ENCODE measurements at places on chromosomes 12 and 14.

DNA sequence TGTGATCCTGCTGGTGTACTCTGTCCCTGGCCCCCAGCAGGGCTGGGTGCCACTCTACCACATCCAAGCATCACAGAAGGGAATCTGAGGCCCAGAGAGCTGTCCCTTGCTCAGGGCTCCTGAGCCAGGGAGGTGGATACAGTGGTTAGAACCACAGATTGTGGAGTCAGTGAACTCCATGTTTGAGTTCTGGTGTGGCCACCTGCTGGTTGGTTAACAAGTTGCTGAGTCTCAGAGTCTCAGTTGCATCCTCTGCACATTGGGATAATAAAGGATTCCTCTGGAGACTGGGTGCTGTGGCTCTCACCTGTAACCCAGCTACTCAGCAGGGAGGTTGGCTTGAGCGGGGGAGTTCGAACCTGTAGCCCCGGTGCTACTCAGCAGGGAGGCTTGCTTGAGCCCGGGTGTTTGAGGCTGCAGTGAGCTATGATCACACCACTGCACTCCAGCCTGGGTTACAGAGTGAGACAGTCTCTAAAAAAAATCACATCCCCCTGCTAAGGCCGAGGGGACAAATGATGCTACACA is 39.4 kb downstream of the MVK start:
- DNase-seq: peak; percentile 5

GRCh38 chr14:87878959-87879358 is 114.0 kb downstream of the GALC start:
- DNase-seq: no peak

GRCh38 chr14:37816743-37817295 is 221.4 kb downstream of the TTC6 start:
- DNase-seq: no peak

DNA sequence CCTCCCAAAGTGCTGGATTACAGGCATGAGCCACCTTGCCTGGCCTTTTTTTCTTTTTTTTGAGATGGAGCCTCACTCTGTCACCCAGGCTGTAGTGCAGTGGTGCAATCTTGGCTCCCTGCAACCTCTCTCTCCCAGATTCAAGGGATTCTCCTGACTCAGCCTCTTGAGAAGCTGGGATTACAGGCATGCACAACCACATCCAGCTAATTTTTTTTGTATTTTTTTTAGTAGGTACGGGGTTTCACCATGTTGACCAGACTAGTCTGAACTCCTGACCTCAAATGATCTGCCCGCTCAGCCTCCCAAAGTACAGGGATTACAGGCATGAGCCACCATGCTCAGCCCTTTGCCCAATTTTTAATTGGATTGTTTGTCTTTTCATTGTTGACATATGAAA is 58.0 kb downstream of the SINHCAF start:
- DNase-seq: no peak

DNA sequence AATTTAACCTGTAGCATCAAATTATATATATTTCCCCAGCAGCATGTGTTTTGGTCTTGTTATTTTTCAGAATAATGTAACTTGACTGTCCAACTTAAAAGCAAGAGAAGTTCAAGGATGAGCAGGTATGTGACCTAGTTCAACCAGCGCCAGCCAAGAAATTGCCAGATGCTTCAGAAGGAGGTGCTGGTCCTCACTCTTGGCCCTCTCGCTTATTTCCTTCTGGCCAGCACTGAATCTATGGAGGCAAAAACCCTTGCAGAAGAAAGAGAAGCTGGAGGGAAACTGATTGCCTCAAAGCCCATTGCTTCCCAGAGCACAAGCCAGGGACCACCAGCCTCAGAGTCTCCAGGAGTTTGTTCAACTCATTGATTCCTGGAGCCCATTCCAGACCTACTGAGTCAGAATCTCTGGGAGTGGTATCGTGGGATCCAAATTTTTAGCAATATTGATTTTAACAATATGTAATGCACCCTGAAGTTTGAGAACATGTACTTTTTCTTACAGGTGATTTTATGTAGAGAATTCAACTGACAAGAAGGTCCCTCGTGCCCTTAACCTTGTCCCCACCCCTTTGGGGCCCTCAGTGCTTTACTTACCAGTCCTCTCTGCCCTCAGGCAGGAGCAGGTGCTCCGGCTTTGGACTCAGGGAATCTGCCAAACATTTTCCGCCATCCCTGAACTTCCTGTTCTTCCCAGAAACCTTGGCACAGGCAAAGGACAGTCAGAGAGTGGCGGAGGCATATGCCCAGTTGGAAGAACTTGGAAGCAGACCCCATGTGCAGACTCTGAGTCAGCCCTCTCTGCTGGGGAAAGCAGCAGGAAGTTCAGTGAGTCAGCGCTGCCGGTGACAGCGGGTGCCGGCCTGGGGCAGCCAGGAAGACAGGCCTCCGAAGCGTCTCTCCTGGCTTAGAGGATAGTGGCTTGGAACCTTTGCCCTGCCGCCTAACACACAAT is 10.4 kb downstream of the BEST3 start:
- DNase-seq: peak; percentile 96

GRCh38 chr12:122886851-122887818 is 8.8 kb downstream of the VPS37B start:
- DNase-seq: peak; percentile 73

- DNase-seq: no peak
These were observed 21.0 kb downstream of the FGD4 start for GRCh38 chr12:32420356-32420755.

DNA sequence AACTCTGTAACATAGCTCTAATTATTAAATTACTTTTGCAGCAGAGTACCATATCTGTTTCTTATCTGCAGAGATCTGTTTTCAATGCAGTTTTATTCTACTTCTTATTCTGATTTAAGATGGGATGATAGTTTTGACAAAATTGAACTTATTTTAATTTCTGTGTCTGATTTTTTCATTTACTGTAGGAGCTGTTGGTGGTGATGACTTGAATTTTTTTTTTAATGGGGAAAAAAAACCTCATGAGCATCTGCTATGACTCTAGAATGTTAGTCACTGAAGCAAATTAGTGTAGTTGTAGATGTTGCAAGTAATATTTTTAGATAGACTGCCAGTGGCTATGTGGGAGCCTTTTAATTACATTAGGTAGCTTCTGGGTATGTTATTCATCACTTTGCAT is 23.4 kb downstream of the DNM1L start:
- no peak for DNase-seq

DNA sequence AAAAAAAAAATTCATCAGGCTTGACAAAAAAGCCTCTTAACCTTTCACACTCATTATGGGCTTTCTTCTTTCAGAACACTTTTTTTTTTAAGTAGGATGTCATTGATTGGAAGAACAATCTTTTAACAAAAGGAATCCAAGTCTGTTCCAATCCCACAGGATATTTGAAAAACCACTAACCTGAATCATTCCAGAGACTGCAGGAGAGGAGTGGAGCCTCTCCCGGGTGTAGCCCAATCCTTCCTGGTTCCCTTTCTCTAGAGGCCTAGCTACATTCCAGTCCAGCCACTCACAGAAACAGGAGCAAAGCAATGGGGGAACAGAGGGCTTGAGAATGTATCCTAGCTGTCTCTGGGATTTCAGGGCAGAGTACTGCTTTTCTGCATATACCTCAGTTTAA is 4.3 kb downstream of the MFAP5 start:
- peak; percentile 80 for DNase-seq

GRCh38 chr14:88385212-88386101 is at the start of gene SPATA7:
TSS of gene SPATA7 (plus strand) at chr14:88385657. CDS start at chr14:88385819, 162 bp downstream.
- DNase-seq: peak; percentile 91

DNA sequence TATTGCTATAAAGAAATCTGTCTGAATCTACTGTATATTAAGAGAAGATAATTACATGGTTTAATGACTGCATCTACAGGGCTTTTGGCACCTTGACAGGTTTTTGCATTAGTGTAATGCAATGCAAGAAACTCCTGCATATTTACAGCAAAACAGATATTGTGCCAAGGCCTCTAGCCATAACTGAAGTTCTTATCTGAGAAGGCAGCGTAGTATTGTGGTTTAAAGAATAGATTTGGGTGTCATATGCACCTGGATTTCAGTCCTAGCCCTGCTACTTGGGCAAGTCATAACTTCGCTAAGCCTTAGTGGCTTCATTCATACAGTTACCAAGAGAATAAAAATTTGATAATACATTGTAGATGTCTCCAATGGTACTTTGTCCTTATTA is 350.1 kb downstream of the CCDC91 start:
- DNase-seq: no peak

GRCh38 chr12:51959211-51959610 is 7.7 kb downstream of the ACVR1B start:
- no peak for DNase-seq

DNA sequence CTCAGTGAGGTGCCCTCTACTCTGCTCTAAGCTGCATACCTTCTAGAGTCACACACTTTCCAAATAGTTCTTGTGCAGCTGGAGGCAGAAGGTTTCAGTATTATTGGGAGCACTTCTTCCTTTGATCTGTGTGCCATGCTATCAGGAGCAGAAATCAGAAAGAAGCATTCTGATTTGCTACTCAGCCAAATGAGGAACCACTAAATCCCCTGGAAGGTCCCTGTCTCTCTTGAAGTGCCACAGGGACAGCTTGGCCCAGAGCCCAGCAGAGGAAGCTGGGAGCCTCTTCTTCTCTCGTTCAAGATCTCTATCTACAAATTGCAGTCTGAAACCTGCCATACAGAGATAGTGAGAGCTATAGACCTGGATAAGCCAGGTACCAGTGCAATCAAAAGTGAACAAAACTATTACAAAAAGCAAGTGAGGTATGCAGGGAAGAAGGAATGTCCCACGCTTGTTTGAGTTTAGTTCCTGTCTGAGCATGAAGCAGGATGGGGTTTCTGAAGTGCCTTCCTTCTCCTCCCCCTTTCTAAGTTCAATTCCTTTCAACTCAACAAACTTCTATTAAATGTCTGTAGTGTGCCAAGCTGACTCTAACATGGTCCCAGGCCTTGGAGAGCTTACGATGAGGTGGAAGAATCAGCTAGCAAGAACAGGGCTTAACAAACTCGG is 100.9 kb upstream of the PARP11 start:
- DNase-seq: no peak

GRCh38 chr12:130970165-130970907 is 16.6 kb downstream of the ADGRD1 start:
- no peak for DNase-seq

All from astrocyte of the spinal cord (primary cell).